Pancreas (tissue), 10 donors: ENCODE measurements at places on chromosomes 5 and 9.

- DNase-seq, result peak; percentile 86
Measured at GRCh38 chr9:112119225-112120029, 55.7 kb downstream of the SUSD1 start.

DNA sequence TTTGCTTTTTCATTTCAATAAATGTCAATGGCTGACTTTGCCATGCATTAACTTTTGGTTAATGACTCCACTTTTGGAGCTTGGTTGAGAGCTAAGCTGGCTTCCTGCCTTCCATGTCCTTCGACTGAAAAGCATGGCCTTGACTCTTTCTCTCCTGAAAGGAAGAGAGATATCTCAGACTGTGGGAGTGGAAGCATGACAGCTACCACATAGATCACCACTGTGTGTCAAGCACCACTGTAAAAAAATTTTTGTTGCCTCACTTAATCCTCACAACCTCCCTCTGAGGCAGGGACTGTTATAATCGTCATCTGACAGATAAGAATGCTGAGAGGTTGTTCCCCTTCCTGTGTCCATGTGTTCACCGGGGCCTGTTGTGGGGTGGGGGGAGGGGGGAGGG is 184.8 kb downstream of the RORB start:
- no peak for DNase-seq

- no peak for DNase-seq
Measured at GRCh38 chr5:135211083-135211790, 177.2 kb upstream of the PITX1 start.

DNA sequence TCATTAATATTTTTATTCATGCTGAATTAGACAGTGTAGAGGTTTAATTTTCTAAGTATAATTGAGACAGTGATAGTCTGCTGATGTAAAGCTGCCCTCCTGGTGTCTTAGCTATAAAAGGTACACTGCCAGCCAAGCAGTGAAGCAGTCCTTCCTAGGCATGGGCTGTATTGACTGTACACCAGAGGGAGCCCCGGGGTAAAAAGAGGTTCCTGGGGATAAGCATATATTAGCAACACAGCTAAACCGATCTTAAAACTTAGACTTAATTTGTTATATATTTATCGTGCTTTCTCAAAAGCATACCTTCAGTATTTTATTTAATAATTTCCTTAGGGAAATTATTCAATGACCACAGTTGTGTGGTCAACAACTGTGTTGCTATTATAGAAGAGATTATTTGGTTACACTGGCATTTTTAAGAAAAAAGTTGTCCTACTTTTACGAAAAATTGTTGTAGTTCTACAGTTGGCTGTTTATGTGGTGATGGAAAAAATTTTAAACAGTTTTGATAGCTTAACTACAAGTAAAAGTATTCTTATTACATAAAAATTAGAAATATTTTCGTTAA is 68.8 kb downstream of the ELL2 start:
- DNase-seq, result peak; percentile 28

GRCh38 chr9:84374516-84374915 is 34.0 kb upstream of the SLC28A3 start:
- DNase-seq, result no peak

- DNase-seq, result no peak
Measured at GRCh38 chr5:58016358-58016757, 443.5 kb downstream of the PLK2 start.

GRCh38 chr5:75558221-75558620 is 46.5 kb downstream of the POLK start:
- no peak for DNase-seq

DNA sequence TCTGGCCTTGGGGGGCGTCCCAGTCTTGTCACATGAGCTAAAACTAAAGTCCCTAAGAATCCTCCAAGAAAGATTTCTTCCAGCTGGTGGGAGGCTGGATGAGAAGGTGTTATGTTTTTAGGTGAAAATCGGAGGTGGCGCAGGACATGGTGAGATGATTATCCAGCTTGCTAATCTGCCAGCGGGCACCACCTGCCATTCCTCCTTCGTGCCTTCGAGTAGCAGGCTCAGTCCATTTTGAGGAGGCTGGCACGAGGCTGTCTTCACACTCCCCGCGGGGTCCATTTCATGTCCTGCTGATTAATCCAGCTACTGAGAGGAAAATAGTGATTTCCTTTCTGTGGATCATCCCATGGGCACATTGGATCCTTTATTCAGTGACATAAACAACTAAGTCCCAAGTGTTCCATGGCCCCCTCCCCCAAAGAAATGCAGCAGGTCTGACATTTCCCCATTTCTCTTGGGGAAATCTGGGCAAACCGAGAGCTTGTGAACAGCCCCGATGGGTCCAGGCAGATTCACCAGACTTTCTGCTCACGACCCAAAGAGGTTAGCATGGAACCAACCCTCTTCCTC is 38.2 kb upstream of the EXOC3 start:
- DNase-seq, result no peak

- DNase-seq, result no peak
Measured at GRCh38 chr5:158701406-158702177, 398.1 kb downstream of the EBF1 start.

GRCh38 chr9:19656704-19657103 is 132.1 kb downstream of the SLC24A2 start:
- no peak for DNase-seq

DNA sequence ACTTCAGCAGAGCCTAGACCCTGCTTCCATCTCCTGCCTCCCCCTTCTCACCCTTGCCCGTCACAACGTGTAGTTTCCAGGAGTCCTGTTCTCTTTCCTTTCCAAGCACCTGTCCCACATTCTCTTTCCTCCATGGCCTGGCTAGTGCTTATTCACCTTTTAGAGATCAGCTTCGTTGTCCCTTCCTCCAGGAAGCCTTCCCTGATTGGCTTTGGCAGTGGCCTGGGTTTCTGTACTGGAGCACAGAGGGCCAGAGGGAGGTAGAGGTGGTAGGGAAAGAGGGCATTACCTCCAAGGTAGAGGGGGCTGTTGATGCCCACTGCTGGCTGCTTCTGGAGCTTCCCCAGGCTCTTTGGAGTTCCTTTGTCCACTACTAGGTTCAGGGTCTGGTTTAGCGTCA is 93.7 kb upstream of the PANK3 start:
- no peak for DNase-seq

GRCh38 chr5:67031692-67032091 is 164.9 kb downstream of the CD180 start:
- DNase-seq, result no peak

- DNase-seq, result no peak
Measured at GRCh38 chr5:14665949-14666348, 1.4 kb downstream of the OTULIN start.

DNA sequence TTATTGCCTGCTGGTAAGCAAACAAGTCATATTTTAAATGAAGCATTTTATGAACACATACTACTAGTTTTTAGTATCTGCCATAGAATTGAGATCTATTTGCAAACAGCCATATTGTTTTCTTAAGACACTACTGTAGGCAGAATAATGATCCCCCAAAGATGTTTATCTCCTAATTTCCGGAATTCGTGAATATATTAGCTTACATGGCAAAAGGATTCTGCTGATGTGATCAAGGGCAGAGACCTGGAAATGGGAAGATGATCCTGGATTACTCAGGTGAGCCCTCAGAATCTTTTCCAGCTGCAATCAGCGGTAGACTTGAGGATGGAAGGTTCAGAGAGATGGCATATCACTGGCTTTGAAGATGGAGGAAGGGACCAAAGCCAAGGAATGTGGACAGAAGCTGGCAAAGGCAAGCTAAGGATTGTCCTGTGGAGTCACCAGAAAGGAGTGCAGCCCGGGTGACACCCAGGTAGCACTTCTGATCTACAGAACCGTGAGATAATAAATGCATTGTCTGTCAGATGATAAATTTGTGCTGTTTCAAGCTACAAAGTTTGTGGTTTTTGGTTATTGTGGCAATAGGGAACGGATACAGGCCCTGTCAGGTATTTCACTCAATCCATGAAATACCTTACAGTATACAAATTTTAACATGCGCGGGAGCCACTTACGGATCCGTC is 1.0 kb upstream of the ERCC6L2 start:
- DNase-seq, result no peak

DNA sequence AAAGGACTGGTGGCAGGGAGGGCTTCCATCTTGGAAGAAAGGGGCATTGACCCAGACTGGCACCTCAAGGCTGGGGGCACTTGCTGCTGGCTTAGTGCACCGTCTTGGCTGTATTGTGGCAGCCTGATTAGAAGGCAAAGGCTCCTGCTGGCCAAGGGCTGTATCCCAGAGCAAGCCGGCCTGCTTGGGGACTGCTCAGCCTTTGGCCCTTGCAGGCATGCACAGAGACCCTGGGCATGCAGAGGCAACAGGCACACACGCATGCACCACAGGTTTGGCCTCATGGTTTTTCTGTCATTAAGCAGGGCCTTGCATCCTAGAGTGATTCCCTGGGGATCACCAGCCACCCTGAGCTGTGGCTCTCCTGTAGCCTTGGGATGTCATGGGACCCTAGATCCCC is 29.0 kb downstream of the PITX1 start:
- no peak for DNase-seq

DNA sequence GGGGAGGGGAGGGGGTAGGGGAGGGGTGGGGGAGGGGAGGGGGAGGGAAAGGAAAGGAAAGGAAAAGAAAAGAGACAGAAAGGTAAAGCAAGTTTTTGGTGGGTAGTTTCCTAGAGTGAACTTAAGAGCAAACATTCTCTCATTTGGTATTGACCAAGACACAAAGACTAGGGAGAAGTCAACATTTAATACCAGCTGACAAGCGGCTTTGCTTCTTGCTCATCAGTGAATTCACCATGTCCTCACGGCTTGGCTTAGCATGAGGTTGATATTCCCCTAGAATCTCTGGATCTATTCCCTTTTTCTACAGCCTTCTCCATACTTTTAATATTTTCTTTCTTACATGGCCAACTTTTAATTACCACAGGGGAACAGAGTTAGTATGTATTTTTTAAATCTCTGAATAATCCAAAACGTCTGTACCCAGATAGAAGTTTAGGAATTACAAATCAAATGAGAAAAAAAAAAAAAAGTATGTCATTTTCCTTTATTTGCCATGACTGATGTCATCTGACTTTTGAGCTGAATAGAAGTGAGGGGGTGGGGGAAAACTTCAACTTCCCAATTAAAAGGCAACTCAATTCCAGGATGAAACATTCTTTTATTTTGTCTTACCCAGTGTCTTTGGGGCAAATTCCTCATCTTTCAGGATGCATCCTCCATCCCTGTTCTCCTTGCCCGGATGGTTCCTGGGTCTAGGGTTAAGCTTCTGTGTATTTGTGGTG is 40.1 kb upstream of the GLIS3 start:
- no peak for DNase-seq

GRCh38 chr5:44885903-44886302 is 77.2 kb downstream of the MRPS30 start:
- DNase-seq, result no peak

DNA sequence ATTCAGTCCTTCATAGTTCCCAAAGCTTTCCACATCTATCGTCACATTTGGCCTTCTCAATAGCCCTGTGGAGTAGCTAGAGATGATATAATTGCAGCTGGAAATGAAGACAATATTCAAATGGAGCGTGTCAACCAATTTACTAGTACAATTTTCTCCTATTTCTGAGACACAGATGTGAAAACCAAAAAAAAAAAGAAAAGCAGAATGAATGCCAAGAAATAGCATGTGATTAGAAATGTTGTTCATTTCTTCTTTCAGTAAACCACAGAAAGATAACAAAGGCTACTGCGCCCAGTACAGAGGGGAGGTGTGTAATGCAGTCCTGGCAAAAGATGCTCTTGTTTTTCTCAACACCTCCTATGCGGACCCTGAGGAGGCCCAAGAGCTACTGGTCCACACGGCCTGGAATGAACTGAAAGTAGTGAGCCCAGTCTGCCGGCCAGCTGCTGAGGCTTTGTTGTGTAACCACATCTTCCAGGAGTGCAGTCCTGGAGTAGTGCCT is 99.0 kb downstream of the MUSK start:
- DNase-seq, result no peak

DNA sequence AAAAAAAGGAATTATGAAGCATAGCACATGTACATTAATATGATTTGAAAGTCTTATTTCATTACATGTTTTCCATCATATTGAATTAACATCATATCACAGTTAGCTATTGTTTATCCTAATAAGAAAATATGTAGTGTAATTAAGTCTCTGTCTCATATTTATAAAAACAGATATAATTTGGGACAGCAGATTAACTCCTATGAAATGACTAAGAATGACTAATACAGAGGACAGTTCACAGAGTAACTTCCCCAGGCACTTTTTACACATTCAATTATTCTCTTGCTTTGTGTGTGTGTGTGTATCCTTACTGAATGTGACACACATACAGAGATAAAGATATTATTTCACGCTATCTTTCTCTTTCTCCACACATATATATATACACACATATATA is 2400.9 kb upstream of the C9orf72 start:
- no peak for DNase-seq

- DNase-seq, result peak; percentile 74
Measured at GRCh38 chr9:133119846-133120500, 1.1 kb downstream of the RALGDS start.

GRCh38 chr9:132610661-132611060 is 28.3 kb downstream of the BARHL1 start:
- DNase-seq, result no peak

DNA sequence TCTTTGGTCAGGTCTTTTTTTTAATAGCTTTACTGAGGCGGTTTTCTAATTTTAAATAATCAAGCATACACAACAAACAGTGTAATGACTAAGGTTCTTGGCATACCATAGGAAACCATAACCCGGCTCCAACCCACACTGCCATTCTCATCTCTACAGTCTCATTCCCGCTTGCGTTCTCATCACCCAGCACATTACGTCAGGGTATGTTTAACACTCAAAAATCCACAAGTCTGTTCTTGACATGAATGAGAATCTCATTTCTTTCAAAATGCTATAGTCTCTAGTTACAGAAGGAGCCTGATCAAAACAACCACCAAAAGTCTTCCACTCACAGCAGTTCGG is 505 bp downstream of the C5orf34 start:
- DNase-seq, result no peak

DNA sequence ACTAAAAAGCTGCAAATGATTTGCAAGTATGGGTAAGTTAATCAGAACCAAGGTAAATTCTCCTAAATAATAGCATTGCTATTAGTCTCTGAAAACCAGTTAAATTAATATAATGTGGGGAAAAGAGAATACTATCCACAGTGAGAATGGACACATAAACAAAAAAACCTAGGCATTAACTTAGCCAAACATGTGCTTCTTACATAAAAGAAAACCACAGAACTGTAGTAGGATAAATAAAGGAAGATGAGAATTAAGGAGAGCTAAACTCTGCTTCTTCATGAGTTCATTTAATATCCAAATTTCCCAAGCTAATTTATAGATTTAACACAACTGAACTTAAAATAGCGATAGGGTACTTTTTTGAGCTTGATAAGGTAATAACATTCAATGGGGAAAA is 31.8 kb downstream of the ABCA1 start:
- no peak for DNase-seq

DNA sequence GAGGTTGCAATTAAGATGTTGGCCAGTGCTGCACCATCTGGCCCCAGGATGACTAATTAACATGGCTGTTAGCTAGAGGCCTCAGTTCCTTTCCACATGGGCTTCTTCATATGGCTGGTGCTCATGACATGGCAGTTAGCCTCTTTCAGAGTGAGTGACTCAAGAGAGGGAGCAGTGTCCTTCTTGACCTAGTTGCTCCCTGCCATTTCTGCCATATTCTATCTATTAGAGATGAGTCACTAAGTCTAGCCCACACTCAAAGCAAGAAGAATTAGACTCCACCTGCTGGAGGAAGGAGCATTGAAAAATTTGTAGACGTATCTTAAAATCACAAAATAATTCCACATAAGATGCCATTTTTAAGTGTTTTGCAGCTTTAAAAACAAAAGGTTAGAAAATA is 651.2 kb upstream of the CCNG1 start:
- DNase-seq, result no peak

- no peak for DNase-seq
Measured at GRCh38 chr9:6512085-6512657, 99.2 kb downstream of the UHRF2 start.
